ENCODE measurements at places on chromosomes 4 and X.

DNA sequence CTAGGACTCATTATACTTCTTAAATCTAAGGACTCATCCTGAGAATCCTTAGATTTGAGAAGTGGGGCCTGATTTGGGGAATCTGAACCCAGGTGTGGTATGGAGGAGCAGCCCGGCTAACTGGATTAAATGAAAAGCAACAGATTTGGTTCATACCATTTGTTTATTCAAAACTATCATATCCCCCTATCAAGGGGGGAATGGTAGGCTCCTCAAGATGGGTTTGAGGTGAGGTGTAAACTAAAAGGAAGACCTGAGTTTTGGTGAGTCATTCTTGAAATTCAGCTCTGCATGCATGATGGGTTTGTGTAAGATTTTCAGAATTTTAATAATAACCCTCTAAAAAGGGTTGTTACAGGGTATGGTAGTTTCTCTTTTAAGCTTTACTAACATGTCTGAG lies 53.4 kb downstream of the CASP6 start:
- no peak for DNase-seq

DNA sequence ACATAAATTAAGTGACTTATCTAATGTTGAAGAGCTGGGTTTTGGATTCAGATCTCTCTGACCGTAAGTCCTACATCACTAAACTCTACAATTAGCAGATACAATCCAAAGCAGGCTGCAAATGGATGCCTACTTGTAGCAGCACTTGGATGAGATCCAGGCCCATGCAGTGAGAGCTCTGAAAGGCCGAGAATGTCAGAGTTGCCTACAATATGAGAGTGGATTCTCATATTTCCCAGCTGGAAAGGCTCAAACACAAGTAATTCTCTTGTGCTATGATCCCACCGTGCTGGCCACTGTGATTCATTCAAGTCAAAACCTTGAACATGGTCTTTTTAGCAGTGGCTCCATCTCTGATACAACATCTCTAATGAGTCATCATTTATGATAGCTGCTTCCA lies 125.4 kb upstream of the CHRDL1 start:
- DNase-seq, result no peak

- DNase-seq, result no peak
Measured at GRCh38 chr4:4639370-4639769, 97.5 kb upstream of the STX18 start.

DNA sequence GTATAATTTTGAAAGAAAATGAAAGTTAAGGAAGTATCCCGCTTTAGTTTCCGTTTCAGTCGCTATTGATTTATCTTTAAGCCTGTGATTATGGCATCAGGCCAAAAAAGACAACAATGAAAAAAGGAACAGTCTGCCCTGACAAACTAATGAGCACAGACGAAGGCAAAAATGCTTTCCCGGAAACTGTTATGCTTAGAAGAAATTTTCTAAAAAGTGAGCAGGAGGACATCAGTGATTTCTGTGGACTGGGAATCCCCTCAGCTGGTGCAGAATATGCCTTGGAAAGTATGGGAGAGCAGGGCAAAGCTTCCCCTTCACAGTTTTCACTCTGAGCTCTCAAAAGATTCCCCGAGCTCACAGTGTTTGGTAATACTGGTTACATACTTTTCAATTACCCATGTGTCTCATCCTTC lies 5.1 kb upstream of the CXCL10 start:
- no peak for DNase-seq

DNA sequence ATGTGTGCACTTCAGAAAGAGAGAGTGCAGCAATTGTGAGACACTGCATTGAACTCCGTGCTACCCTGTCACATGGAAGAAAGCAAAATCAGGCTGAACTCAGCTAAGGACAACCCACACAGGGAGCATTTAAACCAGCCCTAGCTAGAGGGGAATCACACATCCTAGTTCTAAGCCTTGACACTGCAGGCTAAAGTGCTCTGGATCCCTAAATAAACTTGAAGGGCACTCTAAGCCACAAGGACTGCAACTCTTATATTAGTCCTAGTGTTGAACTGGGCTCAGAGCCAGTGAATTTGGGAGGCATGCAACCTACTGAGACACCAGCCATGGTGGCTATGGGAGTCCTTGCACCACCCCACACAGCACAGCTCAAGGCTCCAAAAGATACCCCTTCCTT lies 311.9 kb downstream of the OPHN1 start:
- DNase-seq, result no peak

DNA sequence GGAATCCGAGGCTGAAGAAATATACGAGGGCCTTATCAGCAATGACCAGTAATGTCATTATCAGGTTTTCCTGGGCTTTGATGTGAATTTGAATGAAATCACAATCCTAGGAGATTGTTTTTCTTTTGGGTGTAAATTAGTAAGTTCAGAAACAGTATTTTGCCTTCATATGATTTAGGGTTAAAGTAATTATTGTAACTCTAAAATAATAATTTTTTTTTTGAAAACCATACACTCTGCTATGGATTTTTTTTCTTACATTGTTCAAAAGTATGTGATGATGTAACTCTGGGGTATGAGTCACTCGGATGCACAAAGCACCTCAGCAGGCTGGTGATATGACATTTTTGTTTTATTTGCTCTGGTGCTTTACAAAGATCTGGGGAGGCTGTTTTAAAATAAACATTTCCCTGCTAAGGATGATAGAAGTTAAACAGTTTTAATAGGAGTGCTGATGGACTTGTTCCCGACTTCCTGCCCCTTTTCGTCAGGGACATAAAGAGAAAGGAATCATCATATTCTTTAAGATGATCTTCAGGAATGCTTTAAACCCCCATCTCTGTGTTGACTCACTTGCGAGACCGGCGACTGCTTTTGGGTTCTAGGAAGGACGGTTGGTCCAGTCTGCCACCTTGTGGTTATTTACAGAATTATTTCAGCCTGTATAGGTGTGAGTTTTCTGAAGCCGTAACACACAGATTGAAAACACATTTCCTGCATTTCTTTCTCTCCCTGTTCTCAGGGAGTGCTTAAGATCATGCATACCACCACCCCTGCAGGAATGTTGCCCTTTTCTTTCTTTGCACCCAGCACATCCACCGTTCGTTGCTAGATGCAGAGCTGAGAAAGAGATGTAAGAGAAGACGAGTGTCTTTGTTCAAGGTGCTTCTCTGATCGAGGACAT lies 72.5 kb downstream of the RAPGEF2 start:
- peak; percentile 9 for DNase-seq

DNA sequence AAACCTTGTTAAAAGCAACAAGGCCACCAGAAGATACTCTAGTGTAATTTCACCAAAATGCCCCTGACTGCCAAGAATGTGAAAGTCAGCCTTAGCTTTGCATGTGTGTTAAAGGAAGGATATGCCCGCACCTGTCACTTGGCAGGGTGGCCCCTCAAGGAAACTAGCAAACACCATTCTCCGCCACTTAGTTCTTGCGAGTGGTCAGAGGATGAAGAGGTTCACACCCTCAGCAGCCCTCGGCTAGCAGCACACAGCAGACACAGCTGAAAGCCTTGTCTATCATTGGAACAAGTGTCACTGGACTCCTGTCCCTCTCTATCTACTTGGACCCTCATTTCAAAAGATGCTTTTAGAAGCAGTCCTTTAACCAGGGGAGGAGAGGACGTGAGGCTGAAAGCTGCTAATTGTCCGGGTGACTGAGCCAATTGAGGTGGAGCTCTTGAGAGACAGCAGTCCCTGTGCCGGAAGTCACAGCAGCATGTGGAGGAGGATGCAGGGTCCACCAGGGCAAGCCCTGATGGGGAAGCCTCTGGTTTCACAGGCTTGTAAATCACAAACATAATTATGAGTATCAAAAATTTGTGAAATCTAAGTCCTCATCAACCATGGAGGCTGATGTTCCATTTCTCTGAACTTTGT lies 18.0 kb downstream of the HHIP start:
- DNase-seq, result no peak

- no peak for DNase-seq
Measured at GRCh38 chr4:176746846-176747245, 45.9 kb downstream of the VEGFC start.

DNA sequence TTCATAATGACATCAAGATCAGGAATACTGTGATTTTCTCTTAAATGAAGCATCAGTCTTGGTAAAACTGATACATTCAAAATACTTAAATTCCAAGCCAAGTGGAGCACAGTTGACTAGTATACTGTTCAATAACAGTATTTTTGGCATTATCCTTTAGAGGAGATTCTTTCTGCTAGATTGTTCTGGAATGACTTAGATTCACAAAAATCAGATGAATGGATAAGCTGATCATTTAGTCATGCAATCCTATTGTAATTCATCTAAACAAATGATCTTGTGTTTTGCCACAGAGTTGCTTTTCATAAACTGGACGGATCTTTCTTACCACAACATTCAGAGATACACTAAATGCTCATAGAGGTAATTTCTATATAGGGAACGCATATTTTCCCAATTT lies 232.0 kb downstream of the CXXC4 start:
- no peak for DNase-seq

DNA sequence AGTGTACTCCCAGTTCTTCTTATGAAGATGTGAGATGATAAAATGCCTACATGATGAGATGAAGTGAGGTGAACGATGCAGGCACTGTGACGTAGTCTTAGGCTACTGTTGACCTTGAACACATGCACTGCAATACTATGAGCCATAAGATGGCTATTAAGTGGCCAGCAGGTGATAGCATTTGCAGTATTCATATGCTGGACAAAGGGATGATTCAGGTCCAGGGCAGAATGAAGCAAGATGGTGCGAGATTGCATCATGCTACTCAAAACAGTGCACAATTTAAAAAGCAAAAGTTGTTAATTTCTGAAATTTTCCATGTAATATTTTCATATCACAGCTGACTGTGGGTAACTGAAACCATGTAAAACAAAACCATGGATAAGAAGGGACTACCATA lies 781.4 kb downstream of the PCDH18 start:
- no peak for DNase-seq

DNA sequence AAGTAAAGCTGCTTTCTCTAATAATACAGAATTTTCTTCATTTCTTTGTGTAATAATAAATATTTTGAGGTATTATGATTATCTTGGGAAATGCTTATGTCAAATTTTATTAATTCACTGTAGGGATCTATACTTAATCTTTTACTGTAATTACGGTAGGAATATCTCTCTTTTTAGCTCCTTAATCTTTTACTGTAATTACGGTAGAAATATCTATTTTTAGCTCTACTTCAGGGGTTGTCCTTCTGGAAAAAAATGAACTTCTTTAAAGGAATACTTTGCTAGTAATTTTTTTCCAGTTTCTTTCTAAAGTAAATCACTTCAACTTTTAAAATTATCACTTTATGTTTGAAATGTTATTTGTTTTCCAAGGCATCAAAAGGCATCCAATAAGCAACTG lies 2229.4 kb upstream of the AGA start:
- DNase-seq, result no peak

- DNase-seq, result no peak
Measured at GRCh38 chr4:87112063-87112462, 108.4 kb downstream of the KLHL8 start.

DNA sequence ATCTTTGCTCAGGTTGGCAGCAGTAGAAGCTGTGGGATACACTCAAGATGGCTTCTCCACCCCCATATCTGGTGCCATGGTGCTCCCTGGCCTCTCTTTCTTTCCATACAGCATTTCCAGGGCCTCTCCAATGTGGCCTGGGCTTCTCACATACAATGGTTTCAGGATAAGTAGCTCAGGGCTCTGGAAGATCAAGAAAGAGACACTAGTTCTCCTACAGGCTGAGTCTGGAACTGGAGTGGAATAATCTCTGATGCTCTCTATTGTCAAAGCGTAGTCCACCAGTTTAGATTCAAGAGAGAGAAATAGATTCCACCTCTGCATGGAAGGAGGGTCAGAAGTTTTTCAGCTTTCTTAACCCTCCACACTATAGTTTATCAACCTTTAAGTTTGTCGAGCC lies 138.2 kb upstream of the AADAT start:
- DNase-seq, result no peak

GRCh38 chr4:8261851-8262535 lies 7.6 kb upstream of the HTRA3 start:
- no peak for DNase-seq

DNA sequence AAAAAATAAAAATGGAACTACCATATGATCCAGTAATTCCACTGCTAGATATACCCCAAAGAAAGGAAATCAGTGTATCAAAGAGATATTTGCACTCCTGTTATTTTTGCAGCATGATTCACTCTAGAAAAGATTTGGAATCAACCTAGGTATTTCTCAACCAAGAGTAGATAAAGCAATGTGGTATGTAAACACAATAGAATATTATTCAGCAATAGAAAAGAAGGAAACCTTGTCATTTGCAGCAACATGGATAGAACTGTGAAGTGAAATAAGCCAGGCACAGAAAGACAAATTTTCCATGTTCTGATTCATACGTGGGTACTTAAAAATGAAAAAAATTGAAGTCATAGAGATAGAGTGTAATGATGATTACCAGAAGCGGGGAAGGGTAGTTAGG lies 362.3 kb upstream of the EPHA5 start:
- DNase-seq, result no peak

DNA sequence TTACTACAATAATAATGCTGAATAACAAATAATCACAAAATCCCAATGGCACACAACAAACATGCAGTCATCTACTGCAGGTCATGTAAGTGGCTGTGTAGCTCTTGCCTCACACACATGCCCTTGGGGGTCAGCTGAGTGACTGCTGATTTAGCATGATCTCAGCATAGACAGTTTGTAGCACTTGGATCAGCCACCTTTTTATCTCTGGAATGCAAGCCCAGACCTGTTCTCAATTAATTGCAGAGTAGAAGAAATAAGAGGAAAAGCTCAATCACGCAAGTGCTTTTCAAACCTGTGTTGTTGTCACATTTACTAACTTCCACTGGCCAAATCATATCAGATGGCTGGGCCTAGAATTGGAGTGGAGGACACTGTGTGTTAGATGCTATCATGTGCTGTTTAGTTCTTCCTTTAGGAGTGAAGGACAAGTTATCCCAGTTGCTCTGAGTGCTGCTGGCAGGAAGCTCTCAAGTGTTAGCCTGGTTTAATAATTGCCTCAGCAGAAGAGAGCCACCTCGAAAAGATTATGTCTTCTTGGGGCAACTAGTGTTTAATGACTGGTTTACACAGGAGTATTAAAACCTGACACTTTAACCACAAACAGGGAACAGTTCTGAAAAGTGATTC lies 128.3 kb upstream of the EPHA5 start:
- no peak for DNase-seq

- DNase-seq, result no peak
Measured at GRCh38 chr4:122854447-122855352, 28.1 kb downstream of the FGF2 start.

DNA sequence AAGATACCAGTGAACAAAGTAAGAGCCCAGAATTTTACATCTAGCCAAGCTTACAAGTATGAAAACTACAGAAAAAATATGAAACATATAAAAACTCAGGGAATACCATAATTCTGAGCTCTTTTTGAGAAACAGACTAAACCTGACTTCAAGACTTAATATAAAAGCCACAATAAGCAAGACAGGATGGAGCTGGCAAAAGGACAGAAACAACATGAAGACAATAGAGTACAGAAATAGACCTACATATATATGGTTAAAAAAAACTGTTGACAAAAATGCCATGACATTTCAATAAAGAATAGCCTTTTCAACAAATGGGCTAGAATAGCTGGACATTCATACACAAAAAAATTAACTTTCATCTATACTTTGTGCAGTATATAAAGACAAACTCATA lies 49.4 kb downstream of the UBA6 start:
- DNase-seq, result no peak

Data from stimulated activated CD8-positive, alpha-beta memory T cell treated with anti-CD3 and anti-CD28 coated beads, Interleukin-7, amount 100 ng/mL, for 1 hour (primary cell).